HuH-7.5 (cell line): ENCODE measurements at places on chromosomes 2 and 18.

DNA sequence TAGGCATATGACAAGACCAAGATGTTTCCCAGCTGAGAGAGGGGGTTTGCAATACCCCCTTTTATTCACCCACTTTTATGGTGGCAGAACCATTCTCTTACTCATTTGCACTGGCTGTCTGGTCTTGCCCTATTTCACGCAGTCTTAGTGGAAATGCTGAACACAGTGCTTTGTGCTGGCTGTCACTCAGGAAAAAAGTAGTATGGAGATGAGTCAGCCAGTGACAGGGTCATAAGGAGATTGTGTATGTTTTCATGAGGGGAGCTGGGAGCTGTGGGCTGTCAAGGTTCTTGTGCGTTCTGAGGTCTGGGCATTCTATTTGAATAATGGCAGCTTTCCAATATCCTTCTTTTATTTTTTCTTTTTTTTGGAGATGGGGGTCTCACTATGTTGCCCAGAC lies 10.9 kb upstream of the CNRIP1 start:
- DNase-seq, result no peak

DNA sequence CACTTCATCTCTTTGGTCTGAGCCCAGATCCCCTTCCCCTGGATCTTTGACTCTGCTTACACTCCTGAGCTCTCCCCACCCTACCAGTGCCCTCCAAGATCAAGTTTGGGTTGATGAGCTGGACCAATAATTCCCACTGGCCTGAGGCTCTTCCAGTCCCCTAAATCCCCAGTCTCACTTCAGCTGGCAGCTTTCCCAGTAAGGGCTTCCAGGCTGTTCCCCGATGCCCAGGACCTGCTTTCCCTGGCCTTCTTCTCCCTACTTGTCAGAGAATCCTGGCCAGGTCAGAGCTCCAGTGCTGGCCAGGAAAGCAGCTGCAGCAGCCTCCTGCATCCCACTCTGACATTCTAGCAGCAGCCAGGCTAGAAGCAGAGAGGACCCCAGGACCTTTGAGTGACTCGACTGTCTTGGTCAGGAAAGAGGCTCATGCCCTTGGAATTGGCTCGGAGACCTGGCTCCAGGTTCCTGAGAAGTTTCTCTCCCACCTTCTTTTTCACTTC lies 3.5 kb downstream of the WNT6 start:
- DNase-seq, result no peak

DNA sequence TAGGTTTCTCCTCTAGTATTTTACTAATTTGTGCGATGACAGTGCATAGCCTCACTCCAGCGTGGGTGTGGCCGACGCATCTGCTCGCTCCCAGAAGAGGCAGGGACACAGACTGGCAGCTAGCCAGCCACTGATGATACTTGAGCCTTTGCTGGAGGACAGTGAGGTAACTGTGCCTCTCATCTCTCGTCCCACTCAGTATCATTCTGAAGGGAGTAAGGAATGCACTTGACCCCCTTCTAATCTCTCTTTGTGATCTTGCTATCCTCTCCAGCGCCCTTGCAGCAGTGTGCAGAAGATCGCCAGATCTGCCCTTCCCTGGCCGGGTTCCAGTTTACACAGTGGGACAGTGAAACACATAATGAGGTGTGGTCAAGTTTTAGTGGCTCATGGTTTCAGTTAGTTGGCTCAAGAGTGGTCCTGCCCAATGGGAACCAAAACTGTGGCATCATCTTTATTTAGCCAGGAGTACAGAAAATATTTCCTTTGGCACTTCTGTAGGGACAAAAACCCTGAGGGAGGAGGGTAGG lies 17.5 kb downstream of the NCAPH start:
- no peak for DNase-seq

- DNase-seq, result no peak
Measured at GRCh38 chr2:220665108-220665471, 907.0 kb downstream of the EPHA4 start.

DNA sequence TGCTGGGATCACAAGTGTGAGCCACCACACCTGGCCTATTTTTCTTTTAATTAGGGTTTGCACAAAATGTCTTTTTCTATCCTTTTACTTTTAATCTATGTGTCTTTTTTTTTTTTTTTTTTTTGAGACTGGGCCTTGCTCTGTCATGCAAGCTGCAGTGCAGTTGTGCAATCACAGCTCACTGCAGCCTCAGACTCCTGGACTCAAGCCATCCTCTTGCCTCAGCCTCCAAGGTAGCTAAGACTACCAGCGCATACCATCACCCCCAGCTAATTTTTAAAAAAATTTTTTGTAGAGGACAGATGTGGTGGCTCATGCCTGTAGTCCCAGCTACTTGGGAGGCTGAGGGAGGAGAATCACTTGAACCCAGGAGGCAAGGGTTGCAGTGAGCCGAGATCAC lies 27.1 kb downstream of the ADCY3 start:
- no peak for DNase-seq

DNA sequence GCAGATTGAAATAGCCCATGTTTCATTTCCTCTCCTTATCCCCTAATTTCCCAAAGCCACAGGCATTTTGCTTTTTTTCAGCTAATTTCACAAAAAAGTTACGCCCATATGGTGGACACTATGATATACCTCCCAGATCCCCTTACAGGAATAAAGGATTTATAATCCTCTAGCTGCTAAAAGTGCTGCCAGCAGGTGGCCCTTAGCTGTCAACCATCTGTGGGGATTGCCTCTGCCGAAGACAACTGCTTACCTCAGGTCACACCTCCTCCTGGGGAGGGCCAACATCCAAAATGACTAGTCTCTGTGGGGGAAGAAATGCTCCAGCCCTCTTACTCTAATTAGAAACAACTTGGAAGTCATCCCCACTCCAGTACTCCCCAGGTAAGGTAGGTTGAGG lies 61.0 kb upstream of the EPB41L3 start:
- no peak for DNase-seq
